AG08396 (cell line): ENCODE measurements at places on chromosomes 1 and 21.

- DNase-seq, result no peak
Measured at GRCh38 chr1:177650947-177651346, 318.9 kb downstream of the SEC16B start.

DNA sequence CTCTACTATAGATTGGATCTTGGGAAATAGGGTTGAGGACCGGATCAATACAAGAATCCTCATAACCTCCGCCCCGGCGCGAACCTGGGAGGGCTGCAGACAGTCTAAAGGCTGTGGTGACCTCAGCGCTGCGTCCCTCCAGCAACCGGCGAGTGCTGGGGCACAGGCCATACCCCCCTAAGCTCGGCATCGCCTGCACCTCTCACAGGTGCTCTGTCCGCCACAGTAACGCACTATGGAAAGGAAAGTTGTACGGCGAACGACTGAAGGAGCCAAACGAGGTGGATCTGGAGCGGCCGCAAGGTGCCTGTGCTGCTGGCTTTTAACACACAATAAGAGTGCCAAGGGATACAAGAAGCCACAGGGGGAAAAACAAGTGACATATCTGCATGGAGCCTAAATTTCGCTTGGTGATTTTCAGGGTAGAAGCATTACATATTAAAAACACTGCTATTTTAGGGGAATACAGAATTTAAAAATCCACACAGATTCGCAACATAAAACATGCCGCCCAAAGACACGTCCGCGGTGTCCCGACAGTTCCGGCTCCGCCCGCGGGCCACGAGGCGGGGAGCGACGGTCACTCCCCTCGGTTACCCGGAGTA, 1.4 kb upstream of the RBM15 start:
- peak; percentile 11 for DNase-seq

- no peak for DNase-seq
Measured at GRCh38 chr1:18297896-18298648, 182.7 kb upstream of the KLHDC7A start.

GRCh38 chr1:151435174-151435573, 24.1 kb downstream of the POGZ start:
- no peak for DNase-seq
